Urothelium cell line (cell line): ENCODE measurements at places on chromosomes 7 and 10.
A peak's percentile ranks its signal among the peaks of the same experiment; 100 is the strongest.

DNA sequence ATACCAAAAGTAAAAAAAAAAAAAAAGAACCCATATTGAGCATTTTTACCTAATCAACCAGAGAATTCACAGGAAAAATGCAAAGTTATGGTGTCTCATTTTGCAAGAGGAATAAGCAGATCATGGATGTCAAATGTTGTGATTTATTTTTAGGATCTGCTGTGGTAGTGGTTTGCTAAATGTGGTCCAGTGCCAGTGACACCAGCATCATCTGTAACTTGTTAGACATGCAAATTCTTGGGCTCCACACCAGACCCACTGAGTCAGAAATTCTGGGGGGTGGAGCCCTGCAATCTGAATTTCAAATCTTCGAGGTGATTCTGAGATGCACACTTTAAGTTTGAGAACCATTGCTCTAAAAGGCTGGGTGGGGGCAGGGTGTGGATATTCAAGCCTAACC, 30.1 kb upstream of the ZEB1 start:
- no peak for DNase-seq

GRCh38 chr10:42932116-42932515, 144.8 kb upstream of the RET start:
- DNase-seq, result no peak

- DNase-seq, result no peak
These were observed 1.2 kb upstream of the ZNF655 start for GRCh38 chr7:99557196-99557607.

DNA sequence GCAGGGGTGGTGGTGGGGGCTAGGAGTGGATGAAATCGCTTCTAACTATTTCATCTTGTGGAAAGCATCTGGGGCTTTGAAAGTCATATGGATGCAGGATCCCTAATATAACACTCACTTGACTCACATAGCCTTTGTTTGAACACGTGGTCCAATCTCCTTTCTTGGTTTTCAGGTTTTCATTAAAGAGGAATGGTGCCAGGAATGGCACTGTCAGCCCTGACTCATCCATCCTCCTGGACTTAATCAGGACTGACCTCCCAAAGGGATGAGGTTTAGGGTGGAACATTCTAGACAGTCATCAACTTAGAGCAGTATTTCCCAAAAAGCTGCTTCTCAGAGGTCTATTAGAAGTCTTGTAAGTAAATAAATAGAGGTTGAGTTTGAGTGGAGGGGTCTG, 162.0 kb upstream of the PLXNA4 start:
- DNase-seq, result peak; percentile 54

- DNase-seq, result no peak
These were observed 507.2 kb upstream of the NRP1 start for GRCh38 chr10:33841678-33842077.

- DNase-seq, result no peak
These were observed 180.5 kb upstream of the AOAH start for GRCh38 chr7:36904802-36905201.

DNA sequence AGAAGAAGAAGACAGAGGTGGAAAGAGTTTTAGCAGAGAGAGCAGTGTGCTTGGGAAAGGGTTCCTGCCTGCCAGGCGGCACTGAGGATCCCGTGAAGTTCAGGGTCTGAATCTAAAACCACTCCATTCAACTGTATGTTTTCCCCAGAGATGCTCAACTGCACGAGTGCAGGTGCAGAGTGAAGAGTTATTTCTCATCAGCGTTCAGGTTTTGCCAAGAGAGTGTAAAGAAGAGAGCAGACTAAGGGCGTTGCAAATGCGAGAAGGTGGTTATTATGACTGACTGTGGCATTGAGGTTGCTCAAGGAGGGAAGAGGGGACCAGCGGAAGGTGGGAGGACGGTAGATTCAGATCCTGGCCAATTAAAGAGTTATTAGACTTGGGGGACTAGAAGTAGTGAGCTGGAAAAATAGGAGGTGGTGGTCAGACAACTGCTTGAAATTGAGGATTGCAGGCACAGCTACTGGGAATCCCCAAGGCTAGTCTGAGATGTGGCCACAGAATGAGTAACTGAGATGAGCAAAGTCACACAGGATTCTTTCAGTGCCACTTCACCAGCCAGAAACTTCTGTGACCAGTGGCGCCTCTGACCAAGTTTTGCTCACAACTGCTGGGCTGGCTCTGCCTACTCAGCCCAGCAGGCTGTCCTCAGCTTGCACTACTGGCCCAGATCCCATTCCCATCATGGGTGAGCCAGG, 29.1 kb downstream of the STRA8 start:
- DNase-seq, result no peak

DNA sequence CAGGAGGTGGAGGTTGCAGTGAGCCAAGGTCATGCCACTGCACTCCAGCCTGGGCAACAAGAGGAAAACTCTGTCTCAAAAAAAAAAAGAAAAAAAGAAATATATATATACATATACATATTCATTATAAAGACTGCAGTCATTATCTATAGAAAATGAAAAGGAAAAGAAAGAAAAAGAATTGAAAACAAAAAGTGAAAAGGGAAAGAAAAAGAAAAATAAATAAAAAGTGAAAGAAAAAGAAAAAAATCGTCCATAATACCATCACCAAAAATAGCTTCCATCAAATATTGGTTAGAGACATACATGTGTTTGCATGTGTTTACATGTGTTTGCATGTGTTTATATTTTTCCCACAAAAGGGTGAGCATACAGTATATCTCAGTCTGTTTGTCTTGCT, 105.5 kb upstream of the PARD3 start:
- no peak for DNase-seq

DNA sequence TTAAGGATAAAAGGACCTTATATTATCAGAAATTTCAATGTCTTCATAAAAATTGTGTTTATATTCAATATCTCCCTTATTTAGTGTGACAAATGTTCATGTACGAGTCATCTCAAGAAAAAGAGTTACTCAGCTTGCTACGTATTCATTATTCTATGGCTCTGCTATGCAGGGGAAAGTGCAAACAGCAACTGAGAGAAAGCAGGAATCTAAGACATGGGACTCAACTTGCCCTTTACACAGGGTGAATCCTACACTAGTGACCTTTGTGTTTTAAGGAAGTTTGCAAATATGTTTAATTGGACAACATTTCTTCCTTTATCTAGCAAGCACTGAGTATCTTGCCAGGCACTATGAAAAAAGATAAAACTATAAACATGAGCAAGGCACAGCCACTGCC, 104.7 kb downstream of the NPSR1 start:
- DNase-seq, result no peak

DNA sequence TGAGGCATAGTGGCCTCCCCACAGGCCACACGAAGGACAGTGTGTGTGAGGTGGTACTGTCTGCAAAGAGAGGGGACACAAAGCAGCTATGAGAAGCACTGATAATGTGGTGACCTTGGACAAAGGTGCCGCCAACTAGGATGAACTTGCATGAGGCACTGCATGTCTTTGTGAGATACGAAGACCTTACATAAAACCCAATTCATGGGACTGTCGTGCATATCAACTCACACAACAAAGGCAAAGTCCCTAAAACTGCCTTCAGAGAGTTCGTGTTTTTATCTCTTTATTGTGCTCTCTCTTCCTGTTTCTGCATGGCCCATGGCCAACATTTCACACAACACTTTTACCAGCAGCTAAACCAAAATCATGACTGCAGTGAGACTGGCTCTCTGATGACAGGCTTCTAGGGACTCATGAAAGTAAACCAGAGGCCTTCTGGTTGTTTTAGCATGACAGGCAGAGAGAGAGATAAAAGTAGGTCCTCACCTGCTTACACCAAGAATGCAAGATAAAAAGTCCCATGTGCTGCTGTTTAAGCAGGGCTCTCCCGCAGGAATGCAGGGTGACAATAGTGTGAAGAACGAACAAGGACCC, 347.8 kb downstream of the ELMO1 start:
- no peak for DNase-seq

DNA sequence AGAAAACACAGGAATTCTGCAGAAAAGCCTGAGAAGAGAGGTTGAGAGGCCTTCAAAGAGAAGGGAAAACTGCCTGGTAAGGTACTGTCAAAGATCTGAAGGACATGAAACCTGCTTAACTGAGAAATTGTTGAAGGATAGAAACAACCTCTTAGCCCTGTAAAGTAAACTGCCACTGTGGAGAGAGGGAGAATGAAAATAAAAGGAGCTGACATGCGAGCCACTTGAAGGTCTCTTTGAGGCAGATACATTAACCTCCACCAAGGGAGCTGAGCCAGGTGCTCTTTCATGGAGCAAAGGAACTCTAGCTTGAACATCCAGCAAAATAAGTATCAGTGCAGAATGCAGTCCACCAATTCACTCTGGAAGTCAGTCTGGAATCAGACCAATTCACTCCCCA, 108.8 kb upstream of the FEZF1 start:
- no peak for DNase-seq

DNA sequence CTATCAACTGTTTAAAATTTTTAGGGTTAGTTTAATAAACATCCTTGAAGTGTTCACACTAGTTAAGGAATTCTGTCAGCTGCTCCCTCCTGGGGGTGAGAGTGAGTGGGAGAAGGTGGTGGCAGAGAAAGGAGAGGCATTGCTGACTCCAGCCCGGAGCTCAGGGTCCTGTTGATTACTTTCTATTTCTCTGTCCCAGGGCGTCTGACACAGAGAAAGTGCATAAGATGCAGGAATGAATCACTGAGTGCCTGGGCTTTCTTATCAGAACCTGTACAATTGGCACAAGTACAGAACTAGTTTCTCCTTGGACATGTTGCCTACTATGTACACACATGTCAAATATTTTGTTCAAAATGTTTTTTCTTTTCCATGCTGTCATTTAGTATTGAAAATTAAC, 410.8 kb upstream of the COBL start:
- no peak for DNase-seq

DNA sequence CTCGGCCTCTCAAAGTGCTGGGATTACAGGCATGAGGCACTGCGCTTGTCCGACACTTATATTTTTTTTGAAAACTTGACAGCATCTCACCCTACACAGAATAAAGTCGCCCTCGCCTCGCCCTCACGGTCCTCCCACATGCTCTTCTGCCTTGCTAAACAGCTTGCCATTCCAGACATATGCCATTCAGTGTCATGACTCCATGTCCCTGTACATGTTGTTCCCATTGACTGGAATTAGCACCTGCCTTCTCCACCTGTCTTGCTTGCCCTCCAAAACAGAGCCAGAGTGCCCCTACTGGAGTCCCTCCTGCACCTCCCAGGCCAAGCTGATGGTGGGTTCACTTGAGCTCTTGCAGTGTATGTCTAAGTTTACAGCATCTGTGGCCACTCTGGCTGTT, 6.2 kb downstream of the NIPSNAP2 start:
- DNase-seq, result no peak

- no peak for DNase-seq
These were observed 393.2 kb downstream of the PTPRN2 start for GRCh38 chr7:158194365-158194900.

DNA sequence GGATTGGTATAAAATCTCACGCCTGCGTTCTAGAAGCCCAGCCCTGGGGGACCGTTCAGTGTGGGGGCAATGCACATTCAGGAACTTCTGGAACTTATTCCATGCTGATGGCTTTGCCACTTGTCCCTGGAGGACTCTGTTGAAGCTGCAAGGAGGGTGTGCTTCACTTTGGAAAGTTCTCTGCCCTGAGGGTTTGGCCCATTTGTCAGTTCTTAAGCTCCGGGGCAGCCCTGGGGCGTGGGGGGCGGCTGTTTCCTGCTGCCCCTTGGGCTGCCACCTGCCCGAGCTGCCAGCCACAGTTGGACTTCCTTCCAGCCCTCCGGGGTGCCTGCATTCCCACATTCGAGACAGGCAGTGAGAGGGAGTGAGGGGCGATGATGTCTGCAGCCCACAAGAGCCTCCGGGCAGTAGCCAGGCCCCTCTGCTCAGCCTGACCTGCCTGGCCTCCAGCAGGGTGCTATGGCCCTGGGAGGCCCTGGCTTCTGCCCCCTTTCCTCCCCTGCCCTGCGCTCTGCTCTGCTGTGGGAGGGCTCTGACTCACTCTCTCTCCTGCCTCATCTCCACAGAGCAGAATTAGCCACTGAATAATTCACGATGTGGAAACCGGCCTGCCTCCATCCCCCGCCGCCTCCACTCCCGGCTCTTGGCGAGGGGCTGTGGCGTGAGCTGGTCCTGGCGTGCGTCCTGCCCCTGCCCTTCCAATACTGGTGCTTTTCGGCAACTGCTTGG, 1.9 kb downstream of the TTYH3 start:
- DNase-seq, result peak; percentile 86

GRCh38 chr10:95544783-95545500, 16.2 kb downstream of the SORBS1 start:
- no peak for DNase-seq

DNA sequence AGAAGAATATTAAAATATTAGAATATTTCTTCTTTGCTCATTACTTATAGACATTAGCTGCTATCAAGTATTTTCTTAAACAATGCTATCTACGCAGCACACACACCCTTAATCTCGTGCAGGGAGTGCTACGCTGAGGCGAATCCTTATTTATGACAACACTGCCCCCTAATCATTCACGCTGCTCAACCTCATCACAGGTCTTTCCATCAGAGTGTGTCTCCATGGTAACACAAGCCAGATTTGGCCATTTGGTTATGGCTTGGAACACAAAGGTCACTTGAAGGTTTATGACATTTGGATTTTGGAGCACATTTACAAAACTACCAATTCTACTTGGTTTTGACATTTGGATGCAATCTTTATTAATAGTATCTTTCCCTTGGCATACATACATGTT, 45.4 kb upstream of the MYO3A start:
- DNase-seq, result no peak

GRCh38 chr7:28336806-28337205, 75.5 kb upstream of the CREB5 start:
- no peak for DNase-seq

DNA sequence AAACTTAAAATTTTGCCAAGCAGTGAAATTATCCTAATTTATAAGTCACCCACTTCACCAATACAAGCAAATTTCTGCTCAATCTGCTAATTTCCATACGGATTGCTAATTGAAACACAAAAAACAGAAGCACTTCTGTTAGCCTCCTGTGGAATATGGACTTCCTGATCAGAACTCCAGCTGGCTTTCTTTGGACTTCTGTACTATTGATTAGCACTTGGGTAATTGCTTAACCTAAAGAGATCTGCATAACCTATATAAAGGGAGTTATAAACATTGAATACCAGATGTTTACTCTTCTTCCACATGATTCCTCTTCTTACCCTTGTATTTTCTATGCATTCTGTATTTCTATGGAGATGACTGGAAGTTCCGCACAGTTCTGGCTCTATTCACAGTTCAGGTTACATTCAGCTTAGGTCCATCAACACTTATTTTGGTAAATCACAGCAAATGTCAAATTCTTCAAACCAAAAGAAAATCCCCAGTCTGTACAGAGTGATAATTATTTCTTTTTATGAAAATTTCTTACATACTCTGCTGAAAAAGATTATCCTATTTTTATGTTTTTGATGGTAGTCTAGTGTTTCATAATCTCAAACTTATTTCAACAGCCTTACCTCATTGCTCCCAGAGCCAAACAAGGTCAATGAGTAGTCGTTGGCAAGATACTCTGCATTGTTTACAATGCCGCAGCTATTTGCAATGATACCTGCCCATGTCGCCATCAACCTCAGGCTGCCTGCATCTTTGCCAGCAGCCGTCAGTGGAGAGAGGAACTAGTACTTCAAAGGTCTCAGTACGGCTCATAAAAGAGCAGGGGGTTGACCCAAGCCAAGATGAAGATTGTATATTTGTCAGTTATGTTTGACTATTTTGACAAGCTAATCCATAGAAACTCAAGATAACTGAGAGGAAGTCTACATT, 225.6 kb downstream of the AHR start:
- DNase-seq, result peak; percentile 58

- no peak for DNase-seq
These were observed 167.0 kb downstream of the ARID5B start for GRCh38 chr10:62068464-62068863.
